Activated CD8-positive, alpha-beta T cell treated with anti-CD3 and anti-CD28 coated beads, Interleukin-2, amount 10 ng/mL, durations not matched to agents 7 days and 5 days (primary cell): ENCODE measurements at places on chromosomes 16 and 17. TPM values are rescaled to one million over a fixed set of nuclear protein-coding genes. Genes with fewer than 3 reads are reported as not detected.

ZG16B gene
- 2.9 TPM for total RNA-seq

TEKT5 gene
- total RNA-seq: not detected

SNX20 gene
- 65.3 TPM for total RNA-seq

KRTAP16-1 gene
- not detected for total RNA-seq

KRT23 gene
- total RNA-seq: not detected

TRPV2 gene
- total RNA-seq: 124 TPM

FASN gene
- total RNA-seq: 261 TPM

CCL15 gene
- total RNA-seq: not detected

PRR15L gene
- total RNA-seq: not detected

ADCY7 gene
- 214 TPM for total RNA-seq

FBXW10 gene
- not detected for total RNA-seq

KRTAP4-2 gene
- total RNA-seq: not detected

PMFBP1 gene
- total RNA-seq: 5.2 TPM

C16orf74 gene
- total RNA-seq: 0.21 TPM

ITGAL gene
- total RNA-seq: 458 TPM
